Osteocyte (in vitro differentiated cells): ENCODE measurements at places on chromosomes 12 and 14.

DNA sequence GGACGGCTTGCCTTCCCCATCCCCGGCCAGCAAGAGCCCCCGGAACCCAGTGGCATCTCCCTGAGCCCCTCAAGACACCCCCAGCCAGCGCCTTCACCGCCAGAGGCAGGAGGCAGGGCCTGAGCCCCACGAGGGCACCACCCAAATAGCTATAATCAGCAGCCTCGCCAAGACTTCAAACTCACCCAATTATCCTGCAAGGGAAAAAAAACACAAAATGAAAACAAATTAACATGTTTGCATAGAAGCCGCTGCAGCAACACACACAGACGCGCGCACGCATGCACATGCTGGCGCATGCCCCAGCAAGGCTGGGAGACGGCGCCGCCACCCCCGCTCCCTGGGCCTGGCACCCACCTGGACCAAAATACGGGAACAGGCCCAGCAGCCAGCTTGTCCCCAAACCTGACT is 15.8 kb downstream of the FAM222A start:
- no peak for DNase-seq

- no peak for DNase-seq
Measured at GRCh38 chr12:80770958-80771357, 54.2 kb downstream of the MYF5 start.

GRCh38 chr12:29543036-29543435 is 45.5 kb upstream of the OVCH1 start:
- DNase-seq, result no peak

DNA sequence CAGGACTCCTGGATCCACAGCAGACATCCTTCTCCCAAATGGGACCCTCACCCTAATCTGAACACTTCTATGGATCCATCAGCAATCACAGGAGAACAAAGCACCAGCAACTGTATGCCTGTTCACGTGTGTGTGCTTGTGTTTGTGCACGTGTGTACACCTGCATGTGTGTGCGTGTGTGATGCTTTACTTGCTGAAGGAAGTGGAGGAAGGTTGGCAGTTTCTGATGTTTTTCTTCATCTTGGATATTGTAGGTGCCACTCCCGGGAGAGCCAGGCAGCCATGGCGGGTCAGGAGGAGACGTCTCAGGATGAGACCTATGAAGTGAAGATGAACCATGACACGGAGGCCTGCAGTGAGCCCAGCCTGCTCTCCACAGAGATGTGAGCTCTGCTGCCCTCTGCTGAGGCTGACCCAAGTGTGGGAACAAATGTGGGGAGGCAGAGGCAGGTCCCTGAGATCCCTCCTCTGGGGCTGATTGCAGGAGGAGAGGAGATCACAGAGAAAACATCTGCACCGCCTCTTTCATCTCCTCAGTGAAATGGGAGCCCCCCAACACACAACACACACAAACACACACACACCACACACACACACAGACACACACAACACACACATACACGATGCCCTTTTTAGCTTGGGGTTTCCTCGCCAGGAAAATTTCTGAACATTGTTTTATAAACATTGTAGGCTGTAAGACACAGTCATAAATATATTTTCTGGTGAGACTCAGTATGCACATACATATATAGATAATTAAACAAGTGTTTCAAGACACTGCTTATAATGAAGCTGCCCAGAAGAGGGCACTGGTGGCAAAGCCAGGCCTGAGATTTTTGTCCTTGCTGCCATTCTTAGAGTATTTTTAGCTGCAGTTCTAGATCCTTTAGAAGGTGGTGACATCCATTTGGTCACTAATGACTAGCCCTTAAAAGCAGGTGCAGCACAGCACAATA is 112.2 kb upstream of the FKBP4 start:
- DNase-seq, result no peak

DNA sequence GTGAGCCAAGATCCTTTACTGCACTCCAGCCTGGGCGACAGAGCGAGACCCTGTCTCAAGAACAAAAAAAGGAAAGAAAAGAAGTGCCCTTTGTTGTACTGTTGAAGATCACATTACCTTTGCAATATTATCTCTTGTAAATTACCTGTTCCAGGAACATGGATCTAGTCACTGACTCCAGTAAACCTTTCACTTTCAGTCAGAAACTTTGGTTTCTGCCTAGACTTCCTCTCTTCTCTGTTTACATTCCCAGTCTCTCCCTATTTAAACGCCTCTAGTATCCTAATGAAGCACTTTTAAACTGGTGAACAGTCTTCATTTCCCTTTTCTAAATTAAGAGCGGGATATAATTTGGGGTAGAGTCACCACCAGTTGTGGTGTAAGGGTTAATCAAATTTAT is 12.8 kb downstream of the CHPT1 start:
- no peak for DNase-seq

GRCh38 chr12:118361092-118361404 is 11.7 kb downstream of the TAOK3 start:
- DNase-seq, result no peak
